ENCODE measurements at places on chromosomes 4 and X. TPM values are rescaled to one million over a fixed set of nuclear protein-coding genes. Genes with fewer than 3 reads are reported as not detected.

The UGT2B17 gene
- not detected for polyA plus RNA-seq

The FTSJ1 gene
- 36.8 TPM for polyA plus RNA-seq

The DCUN1D4 gene
- polyA plus RNA-seq, result 28.2 TPM

The XK gene
- 2.2 TPM for polyA plus RNA-seq

The CFAP299 gene
- 0.34 TPM for polyA plus RNA-seq

The ACSL4 gene
- 25.5 TPM for polyA plus RNA-seq

The ZNF157 gene
- polyA plus RNA-seq, result 1.00 TPM

The C4orf36 gene
- 0.83 TPM for polyA plus RNA-seq

The RAB9B gene
- polyA plus RNA-seq, result 6.6 TPM

The NXF3 gene
- not detected for polyA plus RNA-seq

The IL15 gene
- polyA plus RNA-seq, result not detected

The OTC gene
- not detected for polyA plus RNA-seq

The BEX5 gene
- polyA plus RNA-seq, result 7.3 TPM

The IGSF1 gene
- polyA plus RNA-seq, result 6.5 TPM

The IL3RA gene
- 3.4 TPM for polyA plus RNA-seq

The ZXDA gene
- 2.5 TPM for polyA plus RNA-seq

The EIF1AX gene
- 56.9 TPM for polyA plus RNA-seq

The GYG2 gene
- 58.4 TPM for polyA plus RNA-seq

The MAGEB2 gene
- not detected for polyA plus RNA-seq

The DCAF4L1 gene
- polyA plus RNA-seq, result 0.07 TPM

The MAMLD1 gene
- polyA plus RNA-seq, result 0.87 TPM

The NELFA gene
- 69.0 TPM for polyA plus RNA-seq

The SPANXN3 gene
- not detected for polyA plus RNA-seq

The COL4A6 gene
- polyA plus RNA-seq, result 53.0 TPM

The ARFIP1 gene
- 26.9 TPM for polyA plus RNA-seq

The TCEAL2 gene
- polyA plus RNA-seq, result 6.4 TPM

The WAS gene
- 1.7 TPM for polyA plus RNA-seq

The ETDA gene
- not detected for polyA plus RNA-seq

The MXRA5 gene
- not detected for polyA plus RNA-seq

The SLC25A4 gene
- polyA plus RNA-seq, result 790 TPM

The RNF175 gene
- polyA plus RNA-seq, result 1.4 TPM

The MAGED4 gene
- 29.7 TPM for polyA plus RNA-seq

The MAGEB17 gene
- not detected for polyA plus RNA-seq

The RBM3 gene
- 45.2 TPM for polyA plus RNA-seq

The UCP1 gene
- polyA plus RNA-seq, result 0.12 TPM

The GLRA3 gene
- polyA plus RNA-seq, result not detected

The PASD1 gene
- polyA plus RNA-seq, result 0.13 TPM

The PDK3 gene
- 65.3 TPM for polyA plus RNA-seq

The PLS3 gene
- 218 TPM for polyA plus RNA-seq

The RPS6KA6 gene
- 1.4 TPM for polyA plus RNA-seq

The MRFAP1L1 gene
- polyA plus RNA-seq, result 76.4 TPM

The BMX gene
- 0.13 TPM for polyA plus RNA-seq

The TEX13C gene
- polyA plus RNA-seq, result 0.24 TPM

The TLL1 gene
- polyA plus RNA-seq, result not detected

The RFC1 gene
- polyA plus RNA-seq, result 24.2 TPM

The FHIP1A gene
- 0.98 TPM for polyA plus RNA-seq

The COL4A5 gene
- 98.0 TPM for polyA plus RNA-seq

The RPA4 gene
- polyA plus RNA-seq, result 0.31 TPM

The FOXR2 gene
- polyA plus RNA-seq, result not detected

The SUPT20HL1 gene
- 0.61 TPM for polyA plus RNA-seq

The ASB9 gene
- 0.67 TPM for polyA plus RNA-seq

The F8 gene
- polyA plus RNA-seq, result 3.2 TPM

The DOK7 gene
- polyA plus RNA-seq, result 14.4 TPM

The AFF2 gene
- polyA plus RNA-seq, result 5.4 TPM

The MAGEA11 gene
- polyA plus RNA-seq, result not detected

The CCDC158 gene
- 0.06 TPM for polyA plus RNA-seq

The RAB40AL gene
- 0.87 TPM for polyA plus RNA-seq

The AWAT2 gene
- polyA plus RNA-seq, result not detected
